ENCODE measurements at places on chromosomes 6 and 20.
A peak's percentile ranks its signal among the peaks of the same experiment; 100 is the strongest.

- no peak for DNase-seq
These were observed 41.1 kb downstream of the SUN5 start for GRCh38 chr20:32963176-32963575.

DNA sequence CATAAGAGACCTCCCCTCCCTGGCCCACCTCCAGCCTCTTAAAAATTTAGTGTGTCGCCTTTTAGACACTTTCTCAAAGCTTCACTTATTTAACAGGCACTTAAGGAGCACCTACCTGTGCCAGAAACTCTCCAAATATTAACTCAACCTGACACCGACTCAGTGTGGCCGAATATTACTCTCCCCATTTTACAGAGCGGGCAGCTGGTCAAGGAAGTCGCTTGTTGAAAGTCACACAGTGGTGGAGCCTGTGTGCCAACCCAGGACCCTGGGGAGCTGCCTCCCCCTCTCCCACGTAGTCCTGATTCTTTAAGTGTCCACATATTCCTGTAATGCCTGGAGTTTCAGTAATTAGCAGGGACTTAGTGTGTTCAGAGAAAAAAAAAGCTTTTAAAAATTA is 1.0 kb upstream of the PMEPA1 start:
- DNase-seq, result no peak

DNA sequence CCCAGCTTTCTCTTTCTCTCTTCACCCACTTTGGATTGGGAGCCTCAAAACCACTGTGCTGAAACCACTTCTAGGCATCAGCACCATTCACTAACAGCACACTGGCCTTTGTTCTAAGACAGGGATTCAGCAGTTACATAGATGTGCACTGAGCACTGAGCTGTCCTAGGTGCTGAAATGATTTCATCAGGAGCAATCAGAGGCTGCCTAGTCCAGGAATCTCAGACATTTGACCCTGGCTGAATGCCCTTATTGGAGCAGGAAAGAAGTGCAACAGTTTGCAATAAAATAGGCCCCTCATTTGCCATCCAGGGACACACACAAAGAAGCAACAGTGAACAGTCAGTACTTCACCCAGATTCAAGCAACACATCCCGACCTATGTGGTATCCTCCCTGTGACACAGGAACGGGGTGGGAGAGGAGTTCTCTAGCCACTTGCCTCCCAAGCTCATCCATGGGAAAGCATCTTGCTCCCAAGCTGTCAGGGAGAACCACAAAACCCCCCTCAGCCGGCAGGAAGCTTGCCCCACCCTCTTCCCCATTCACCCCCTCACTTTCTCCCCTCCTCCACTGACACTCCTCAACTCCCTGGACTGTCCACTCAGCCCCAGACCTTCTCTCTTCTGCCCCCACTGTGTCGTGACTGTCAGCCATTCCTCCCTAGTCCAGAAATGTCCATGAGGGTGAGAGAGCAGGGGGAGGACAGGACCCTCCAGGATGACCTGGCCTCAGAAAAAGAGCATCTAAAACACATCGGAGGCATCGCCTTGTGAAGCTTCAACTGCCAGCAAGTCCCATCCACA is 304.4 kb downstream of the PREX1 start:
- no peak for DNase-seq

GRCh38 chr6:158072083-158072721 is 90.5 kb downstream of the SYNJ2 start:
- DNase-seq, result peak; percentile 51

DNA sequence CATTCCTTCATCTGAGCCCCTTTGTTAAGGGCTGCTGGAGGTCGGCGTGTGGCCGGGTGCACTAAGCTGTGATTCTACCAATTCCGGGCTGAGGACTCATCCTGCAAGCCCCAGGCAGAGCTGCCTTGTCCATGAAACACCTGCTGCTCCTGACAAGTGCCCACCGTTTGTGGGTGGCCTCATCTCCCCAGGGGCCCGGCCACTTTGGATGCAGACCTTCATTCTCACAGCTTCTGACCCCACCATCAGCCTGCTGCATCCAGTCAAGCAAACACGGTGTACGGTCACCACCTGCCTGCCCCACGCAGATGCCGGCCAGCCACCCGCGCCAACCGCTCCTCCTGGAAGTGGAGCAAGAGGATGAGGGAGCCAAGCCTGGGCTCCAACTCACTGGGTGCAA is 382.7 kb downstream of the THBS2 start:
- DNase-seq, result no peak

GRCh38 chr20:2350606-2351005 is 30.1 kb upstream of the TGM6 start:
- no peak for DNase-seq

- DNase-seq, result no peak
These were observed 577 bp upstream of the C6orf141 start for GRCh38 chr6:49549691-49550491.

GRCh38 chr20:33771938-33772337 is 39.2 kb upstream of the CHMP4B start:
- DNase-seq, result no peak

GRCh38 chr6:75306064-75306463 is 21.5 kb upstream of the TMEM30A start:
- no peak for DNase-seq

GRCh38 chr20:36861875-36862801 is 13.8 kb upstream of the TLDC2 start:
- no peak for DNase-seq

- DNase-seq, result peak; percentile 71
These were observed 1.5 kb downstream of the RBM38 start for GRCh38 chr20:57392512-57393271.

DNA sequence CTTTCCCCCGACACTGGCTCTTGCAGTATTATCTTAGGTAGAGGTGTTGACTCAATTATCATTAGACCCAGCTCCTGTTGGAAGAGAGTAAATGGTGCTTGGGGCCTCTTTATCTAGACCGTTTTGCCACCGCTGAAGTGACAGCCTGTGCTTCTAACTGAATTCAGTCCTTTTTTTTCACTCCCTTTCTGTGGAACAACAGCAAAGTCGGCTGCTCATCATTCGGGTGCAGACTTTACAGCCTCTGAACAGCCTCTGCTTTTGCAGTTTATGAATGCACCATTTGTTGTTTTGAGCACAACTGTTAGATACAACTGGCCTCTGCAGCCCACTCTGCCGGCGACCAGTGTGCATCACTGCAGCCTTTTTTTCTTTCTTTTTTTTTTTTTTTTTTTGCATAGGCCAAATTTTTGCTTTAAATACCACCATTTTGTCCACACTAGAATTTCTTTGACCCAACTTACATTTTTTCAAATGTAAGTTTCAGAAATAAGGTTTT is 35.8 kb downstream of the RREB1 start:
- no peak for DNase-seq

DNA sequence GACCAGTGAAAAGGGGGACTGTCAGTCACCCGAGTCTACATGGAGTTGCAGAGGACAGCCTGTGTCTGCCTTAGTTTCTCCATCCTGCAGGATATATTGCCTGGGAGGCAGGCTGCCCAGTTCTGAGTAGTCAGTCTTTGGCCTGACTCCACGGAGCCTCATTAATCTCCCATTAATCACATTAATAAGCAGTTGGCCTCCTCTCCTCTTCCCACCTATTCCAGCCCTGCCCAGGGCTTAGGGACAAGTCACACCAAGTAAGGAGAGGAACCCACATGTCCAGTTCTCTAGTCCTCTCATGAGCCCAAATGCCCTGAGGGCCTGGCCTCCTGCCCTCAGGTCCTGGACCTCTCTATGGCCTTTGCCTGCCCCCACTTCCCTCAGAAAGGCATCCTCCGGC is 1.3 kb upstream of the MUCL3 start:
- DNase-seq, result no peak

DNA sequence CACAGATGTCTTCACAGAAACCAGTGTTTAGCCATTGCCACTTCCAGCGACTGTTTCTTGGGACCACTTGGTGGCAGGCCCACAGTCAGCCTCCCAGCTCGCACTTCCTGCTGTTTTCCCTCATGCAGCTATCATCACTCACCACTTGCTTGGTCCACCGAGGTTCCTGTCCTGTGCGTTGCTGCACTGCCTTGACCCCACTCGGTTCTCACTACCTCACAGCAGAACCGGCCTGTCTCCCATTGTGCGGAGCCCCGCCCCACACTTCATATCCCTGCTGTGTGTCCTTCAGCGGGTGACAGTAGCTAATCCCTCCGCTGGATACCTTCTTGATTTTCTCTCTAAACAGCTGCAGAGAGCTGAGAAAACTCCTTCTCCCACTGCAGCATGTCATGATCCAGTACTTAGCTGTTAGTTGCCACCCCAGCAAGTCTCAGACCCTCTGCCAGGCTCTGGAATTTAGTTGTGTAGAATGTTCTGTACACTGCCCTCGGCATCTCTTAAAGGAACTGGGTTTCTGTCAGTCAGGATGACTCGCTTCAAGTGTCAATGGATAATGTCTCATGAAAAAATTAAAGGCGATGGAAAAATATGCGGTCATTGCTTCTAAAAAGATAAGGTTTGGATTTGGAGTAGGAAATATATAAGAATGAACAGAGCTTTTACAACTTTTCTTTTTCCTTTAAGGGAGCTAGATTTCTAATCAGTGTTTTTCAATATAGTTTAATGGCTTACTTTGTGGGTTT is 208.0 kb downstream of the FARS2 start:
- DNase-seq, result no peak

DNA sequence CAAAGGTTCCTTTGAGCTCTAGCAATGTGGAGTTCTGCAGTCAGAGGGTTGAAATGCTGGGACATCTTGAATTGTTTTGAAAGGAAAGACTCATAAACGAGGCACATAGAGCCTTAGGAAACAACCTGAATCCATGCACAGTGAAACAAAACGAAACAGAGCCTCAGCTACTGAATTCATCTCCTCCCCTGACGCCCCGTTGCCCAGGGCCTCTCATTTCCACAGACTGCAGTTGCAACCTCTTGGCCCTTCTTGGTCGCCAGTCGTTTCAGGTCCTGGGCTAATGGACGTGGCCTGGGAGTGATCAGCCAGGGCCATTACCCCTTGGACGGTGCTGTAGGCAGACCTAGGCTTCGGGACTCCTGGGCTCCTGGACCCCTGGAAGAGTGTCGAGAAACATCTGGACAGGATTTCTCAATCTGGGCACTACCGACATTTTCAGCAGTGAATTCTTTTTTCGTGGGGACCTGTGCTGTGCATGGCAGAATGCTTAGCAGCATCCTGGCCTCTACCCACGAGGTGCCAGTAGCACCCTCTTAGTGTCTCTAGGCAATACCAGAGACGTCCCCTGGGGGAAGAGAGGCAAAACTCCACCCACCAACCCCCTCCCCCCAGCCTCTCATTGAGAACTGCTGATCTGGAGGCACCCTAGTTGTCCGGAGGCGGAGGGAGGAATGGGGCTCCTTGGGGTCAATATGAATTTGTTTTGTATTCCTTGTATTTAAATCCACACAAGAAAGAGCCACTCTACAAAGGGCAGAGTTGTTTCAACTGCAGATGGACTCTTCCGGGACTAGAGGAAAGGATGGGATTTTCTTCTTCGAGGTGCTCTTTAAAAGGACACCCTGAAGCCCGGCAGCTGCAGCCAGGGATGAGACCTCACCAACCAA is 50.2 kb downstream of the TMEM242 start:
- DNase-seq, result no peak

GRCh38 chr6:13492357-13492756 is 5.0 kb upstream of the GFOD1 start:
- no peak for DNase-seq

DNA sequence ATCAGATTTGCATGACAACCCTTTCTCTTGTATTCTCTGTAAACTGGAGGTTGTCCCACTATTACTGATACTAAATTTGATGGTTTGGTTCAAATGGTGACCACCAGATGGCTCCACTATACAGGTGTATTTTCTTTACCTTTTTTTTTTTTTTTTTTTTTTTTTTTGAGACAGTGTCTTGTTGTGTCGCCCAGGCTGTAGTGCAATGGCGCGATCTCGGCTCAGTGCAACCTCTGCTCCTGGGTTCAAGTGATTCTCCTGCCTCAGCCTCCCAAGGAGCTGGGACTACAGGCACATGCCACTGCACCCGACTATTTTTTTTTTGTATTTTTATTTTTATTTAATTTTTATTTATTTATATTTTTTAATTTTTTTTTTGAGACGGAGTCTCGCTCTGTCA is 6.6 kb upstream of the WTAP start:
- DNase-seq, result no peak

- DNase-seq, result no peak
These were observed 21.7 kb downstream of the MTCL3 start for GRCh38 chr6:127497410-127497809.

- no peak for DNase-seq
These were observed 518.0 kb downstream of the RFPL4B start for GRCh38 chr6:112865131-112865530.

GRCh38 chr6:135604035-135604860 is 106.7 kb upstream of the AHI1 start:
- no peak for DNase-seq

DNA sequence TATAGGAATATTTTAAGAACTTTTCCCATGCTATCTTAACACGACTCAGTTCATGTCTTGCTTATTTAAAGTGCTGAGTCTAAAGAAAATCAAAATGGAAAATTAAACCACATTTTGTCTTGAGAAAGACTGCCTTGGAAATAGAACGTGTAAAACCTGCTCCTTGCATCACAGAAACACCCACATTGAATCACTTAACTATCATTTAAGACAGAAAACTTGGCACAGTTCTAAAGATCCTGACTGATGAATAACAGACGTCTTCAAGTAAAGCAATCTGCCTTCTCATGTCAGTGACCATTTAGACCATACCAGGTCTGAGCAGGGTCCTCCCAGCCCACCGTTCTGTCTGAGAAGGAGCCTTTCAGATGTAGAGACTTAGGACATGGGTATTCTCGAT is 7.4 kb downstream of the PERP start:
- no peak for DNase-seq

DNA sequence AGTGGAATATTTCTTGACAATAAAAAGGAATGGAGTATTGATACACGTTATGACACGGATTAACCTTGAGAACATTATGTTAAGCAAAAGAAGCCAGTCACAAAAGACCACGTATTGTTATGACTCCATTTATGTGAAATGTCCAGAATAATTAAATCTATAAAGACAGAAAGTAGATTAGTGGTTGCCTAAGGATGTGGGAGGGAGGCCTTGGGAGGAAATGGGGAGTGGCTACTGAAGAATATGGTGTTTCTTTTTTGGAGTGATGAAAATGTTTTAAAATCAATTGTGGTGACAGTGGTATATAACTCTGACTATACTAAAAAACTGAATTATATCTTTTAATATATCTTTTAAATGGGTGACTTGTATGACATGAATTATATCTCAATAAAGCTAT is 30.1 kb downstream of the TRPC4AP start:
- no peak for DNase-seq

DNA sequence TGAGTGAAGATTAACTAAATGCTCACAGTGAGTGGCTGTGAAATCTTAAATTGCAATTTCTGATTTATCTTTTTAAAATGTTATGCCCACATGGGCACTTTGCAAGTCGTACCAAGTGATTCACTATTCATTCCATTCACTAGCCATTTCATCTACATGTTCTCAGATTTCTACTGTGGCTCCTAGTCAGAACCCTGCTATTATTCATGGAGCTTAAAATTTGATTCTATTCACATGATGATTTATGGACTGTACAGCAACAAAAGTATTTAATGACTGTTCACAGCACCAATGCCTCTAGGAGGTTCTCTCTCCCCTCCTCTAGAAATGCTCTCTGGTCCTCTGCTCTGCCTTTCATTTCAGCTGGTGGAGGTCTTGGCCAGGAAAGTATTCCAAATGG is 133.5 kb upstream of the MAP3K7 start:
- DNase-seq, result no peak

- DNase-seq, result no peak
These were observed 593.0 kb downstream of the GRIK2 start for GRCh38 chr6:101986476-101986875.

Data from stimulated activated CD4-positive, alpha-beta T cell treated with anti-CD3 and anti-CD28 coated beads, TNF-alpha, amount 100 ng/mL, for 24 hours (primary cell).